Activated naive CD8-positive, alpha-beta T cell treated with anti-CD3 and anti-CD28 coated beads, Interleukin-2, amount 50 U/mL, for 24 hours (primary cell): ENCODE measurements at places on chromosomes 3 and 15.

DNA sequence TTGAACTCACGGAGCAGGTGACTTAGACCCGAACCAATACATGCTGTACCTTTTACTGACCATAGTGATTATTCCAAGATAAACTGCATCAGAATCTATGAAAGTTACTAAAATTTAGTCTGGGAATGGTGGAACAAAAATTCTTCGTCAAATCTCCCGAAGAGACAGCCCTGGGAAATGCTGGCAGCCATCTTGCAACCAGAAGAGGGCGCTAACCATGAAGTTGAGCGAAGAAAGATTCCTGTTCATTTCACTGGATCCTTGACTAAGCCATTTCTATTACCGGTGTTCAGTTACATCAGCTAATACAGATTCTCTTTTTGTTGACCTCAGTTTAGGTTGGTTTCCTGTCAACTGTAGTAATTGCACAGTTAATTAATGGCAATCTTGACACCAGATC is 199.6 kb downstream of the SLC9A9 start:
- no peaks in the 10 kb centered on the region for H3K36me3 ChIP-seq
- peak; percentile 19 for DNase-seq
- no peak overlapping the region for H3K4me3 ChIP-seq
- H3K4me1 ChIP-seq, result no peaks in the 10 kb centered on the region
- no peaks in the 10 kb centered on the region for H3K27me3 ChIP-seq
- H3K27ac ChIP-seq, result no peak overlapping the region

- no peak overlapping the region for H3K4me3 ChIP-seq
- H3K4me1 ChIP-seq, result no peaks in the 10 kb centered on the region
- no peak overlapping the region for H3K27ac ChIP-seq
- H3K27me3 ChIP-seq, result peaks cover 3% of the 10 kb centered on the region
- H3K36me3 ChIP-seq, result no peaks in the 10 kb centered on the region
Observed at GRCh38 chr3:36663666-36664291, 100.6 kb downstream of the DCLK3 start.

DNA sequence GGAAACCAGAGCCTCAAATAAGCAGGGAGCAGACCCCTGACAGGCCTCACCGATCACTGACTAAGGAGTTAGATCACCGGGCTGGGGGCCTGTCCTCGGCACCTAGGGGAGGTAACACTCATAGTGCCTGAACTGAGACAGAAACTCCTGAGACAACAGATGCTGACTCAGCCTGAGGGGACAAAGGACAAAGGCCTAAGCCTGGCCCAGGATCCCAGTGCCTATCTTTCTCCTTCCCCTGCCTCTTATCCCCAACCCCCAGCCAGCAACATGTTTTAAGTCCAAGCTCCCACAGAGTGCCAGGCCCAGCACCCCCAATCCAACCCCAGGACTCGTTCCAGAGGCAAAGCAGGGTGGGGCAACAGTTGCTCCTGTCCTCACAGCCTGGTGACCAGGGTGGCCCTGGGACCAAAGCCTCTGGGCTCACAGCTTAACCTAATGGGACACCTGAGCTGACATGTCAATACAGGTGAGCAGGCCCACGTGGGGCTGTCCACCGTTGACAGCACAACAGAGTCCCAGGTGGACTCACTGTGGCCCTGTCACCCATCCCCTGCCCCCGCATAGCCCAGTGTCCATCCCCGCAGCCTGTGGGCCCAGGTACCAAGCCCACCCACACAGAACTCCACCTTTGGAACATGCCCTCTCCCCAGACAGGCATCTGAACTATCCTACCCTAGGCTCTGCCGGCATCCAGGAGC is 37.4 kb downstream of the ADCY5 start:
- H3K27me3 ChIP-seq, result no peaks in the 10 kb centered on the region
- no peak overlapping the region for H3K4me3 ChIP-seq
- no peaks in the 10 kb centered on the region for H3K4me1 ChIP-seq
- H3K36me3 ChIP-seq, result no peaks in the 10 kb centered on the region
- no peak for DNase-seq

DNA sequence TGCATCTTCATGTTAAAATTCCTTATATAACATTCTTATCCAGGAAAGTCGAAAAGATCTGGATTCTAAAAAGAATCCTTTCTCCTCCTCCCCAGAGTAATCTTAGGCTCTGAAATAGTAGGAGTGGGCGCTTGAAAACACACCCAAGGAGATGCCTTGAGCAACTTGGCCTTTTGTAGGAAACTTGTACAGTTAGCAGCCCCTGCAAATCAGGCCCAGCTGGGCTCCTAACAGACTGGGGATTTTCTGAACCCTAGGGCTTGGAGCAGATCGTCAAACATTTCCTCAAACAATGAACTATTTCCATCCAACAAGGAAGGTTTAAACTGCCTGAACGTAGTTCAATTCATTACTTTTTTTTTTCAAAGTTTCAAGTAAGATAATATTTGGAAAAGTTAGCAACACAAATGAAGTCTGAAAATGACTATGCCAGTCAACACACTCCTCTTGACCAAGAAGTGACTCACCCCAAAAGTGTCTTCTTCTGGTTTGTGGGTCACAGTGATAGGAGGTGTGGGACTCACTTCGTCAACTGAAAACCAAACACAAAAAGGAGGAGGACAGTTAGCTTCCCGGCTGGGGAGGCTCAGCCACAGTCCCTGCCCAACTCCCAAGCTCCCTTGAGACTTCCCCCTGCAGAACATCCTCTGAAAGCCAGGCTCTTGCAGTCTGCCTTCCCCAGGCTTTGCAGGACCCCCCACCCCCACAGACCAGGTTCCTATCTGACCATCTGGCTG is 129.7 kb downstream of the NTRK3 start:
- no peak overlapping the region for H3K27ac ChIP-seq
- no peak for DNase-seq
- H3K27me3 ChIP-seq, result no peaks in the 10 kb centered on the region
- H3K36me3 ChIP-seq, result no peaks in the 10 kb centered on the region
- H3K4me3 ChIP-seq, result no peak overlapping the region
- H3K4me1 ChIP-seq, result no peaks in the 10 kb centered on the region

DNA sequence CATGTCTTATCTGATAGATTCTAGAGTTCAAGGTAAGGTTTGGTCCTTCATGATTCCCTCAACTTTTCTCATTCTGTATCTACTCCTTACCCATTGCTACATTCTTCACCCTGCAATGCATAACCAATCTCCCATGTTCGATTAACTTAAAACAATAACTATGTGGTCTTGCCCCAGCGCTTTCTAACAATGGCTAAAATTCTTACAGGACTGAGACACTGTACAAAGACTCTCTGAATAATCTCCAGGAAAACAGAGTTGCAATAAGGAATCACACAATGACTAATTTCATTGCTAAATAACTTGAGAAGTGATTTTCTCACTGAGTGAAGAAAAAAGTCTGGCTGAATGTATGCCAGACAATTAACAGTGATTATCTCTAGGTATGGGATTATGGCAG is 69.6 kb upstream of the FAM174B start:
- H3K27me3 ChIP-seq, result no peaks in the 10 kb centered on the region
- no peak for DNase-seq
- H3K27ac ChIP-seq, result no peak overlapping the region
- H3K4me3 ChIP-seq, result no peak overlapping the region
- peaks cover 5% of the 10 kb centered on the region for H3K4me1 ChIP-seq
- H3K36me3 ChIP-seq, result no peaks in the 10 kb centered on the region

DNA sequence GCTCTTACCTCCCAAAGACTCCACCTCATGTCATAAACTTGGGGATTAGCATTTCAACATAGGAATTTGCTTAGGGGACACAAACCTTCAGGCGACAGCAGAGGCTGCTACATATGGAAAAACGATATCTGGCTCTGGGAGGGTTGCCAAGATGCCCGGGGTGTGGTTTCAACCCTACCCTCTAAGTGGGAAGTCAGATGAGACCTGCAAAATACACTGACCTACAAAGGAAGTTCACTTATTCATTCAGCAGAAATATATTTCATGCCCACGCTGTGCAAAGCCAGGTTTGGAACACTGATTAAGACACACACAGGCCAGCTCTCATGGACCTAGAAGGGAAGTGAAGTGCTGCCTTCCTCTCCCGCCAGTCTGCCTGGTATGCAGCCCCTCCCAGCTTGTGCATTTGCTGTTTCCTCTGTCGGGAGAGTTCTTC is 239.3 kb downstream of the FEZF2 start:
- no peaks in the 10 kb centered on the region for H3K27me3 ChIP-seq
- H3K36me3 ChIP-seq, result no peaks in the 10 kb centered on the region
- no peaks in the 10 kb centered on the region for H3K4me1 ChIP-seq

- no peak overlapping the region for H3K27ac ChIP-seq
- DNase-seq, result no peak
- H3K36me3 ChIP-seq, result no peaks in the 10 kb centered on the region
- H3K27me3 ChIP-seq, result no peaks in the 10 kb centered on the region
- no peak overlapping the region for H3K4me3 ChIP-seq
Observed at GRCh38 chr3:131957511-131957910, 77.3 kb downstream of the CPNE4 start.

DNA sequence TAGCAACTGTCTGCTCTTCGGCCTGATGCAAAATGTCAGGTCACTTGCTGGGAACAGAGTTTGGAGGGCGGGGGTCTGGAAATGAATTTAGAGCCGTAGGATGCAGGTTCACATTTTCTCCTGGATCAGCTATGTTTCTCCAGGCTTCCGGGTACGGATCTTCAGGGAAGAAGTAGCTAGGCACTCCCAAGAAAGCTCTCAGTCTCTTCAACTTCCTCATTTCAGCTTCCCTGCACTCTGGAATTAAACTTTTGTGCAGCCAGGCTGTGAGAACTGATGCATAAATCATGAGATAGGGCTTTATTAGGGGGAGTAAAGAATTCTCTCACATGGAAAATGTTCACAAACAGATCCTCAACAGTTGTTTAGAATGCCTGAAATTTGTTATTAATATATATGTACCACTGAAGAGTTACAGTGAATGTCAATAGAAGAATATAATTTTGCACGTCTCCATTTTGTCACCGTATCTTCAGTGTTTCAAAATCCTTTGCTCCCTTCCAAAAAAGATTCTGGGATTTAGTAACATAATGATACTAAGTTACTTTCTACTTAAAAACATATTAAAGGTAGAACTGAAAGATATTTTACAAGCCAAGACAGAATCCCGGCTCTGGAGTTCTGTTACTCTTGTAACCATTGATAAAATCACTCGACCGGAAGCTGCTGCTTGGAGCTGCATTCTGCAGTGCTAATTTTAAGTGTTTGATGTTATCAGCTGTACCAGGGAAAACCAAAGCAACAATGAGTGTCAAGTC is 178.5 kb upstream of the P2RY1 start:
- H3K27ac ChIP-seq, result no peak overlapping the region
- peaks cover 7% of the 10 kb centered on the region for H3K27me3 ChIP-seq
- DNase-seq, result no peak

GRCh38 chr3:172464306-172464705 is 16.1 kb upstream of the GHSR start:
- H3K4me1 ChIP-seq, result no peaks in the 10 kb centered on the region
- no peak for DNase-seq
- H3K36me3 ChIP-seq, result no peaks in the 10 kb centered on the region
- H3K4me3 ChIP-seq, result no peak overlapping the region

- H3K4me3 ChIP-seq, result no peak overlapping the region
- no peak for DNase-seq
- H3K27ac ChIP-seq, result no peak overlapping the region
- no peaks in the 10 kb centered on the region for H3K27me3 ChIP-seq
- H3K4me1 ChIP-seq, result no peaks in the 10 kb centered on the region
- H3K36me3 ChIP-seq, result no peaks in the 10 kb centered on the region
Observed at GRCh38 chr3:178669758-178670157, 133.5 kb downstream of the KCNMB2 start.

- H3K4me1 ChIP-seq, result no peaks in the 10 kb centered on the region
- no peaks in the 10 kb centered on the region for H3K36me3 ChIP-seq
- H3K27me3 ChIP-seq, result no peaks in the 10 kb centered on the region
- no peak for DNase-seq
- H3K27ac ChIP-seq, result no peak overlapping the region
- H3K4me3 ChIP-seq, result no peak overlapping the region
Observed at GRCh38 chr3:43011638-43012037, 32.5 kb downstream of the GASK1A start.

DNA sequence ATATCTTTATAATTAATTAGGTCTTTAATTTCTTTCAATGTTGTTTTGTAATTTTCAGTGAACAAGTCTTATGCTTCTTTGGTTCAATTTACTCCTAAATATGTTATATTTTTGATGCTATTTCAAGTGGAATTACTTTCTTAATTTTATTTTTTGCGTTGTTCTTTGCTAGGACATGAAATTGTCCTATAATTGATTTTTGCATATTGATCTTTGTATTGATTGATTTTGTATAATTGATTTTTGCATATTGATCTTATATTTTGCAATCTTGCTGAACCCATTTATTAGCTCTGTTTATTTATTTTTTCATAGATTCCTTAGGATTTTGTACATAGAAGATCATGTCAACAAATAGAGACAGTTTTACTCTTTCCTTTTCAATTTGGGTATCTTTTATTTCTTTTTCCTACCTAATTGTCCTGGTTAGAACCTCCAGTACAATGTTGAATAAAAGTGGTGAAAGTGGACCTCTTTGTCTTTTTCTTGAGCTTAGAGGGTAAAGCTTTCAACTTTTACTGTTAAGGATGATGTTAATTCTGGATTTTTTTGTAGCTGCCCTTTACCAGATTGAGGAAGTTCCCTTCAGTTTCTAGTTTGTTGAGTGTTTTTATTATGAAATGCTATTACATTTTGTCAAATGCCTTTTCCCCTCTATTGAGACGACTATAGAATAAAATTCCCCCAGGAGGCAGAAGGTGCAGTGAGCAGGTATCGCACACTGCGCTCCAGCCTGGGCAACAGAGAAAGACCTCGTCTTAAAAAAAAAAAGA is 36.8 kb upstream of the CCDC50 start:
- H3K4me1 ChIP-seq, result peaks cover 10% of the 10 kb centered on the region
- H3K27ac ChIP-seq, result no peak overlapping the region
- DNase-seq, result no peak
- H3K4me3 ChIP-seq, result no peak overlapping the region
- H3K27me3 ChIP-seq, result no peaks in the 10 kb centered on the region
- H3K36me3 ChIP-seq, result no peaks in the 10 kb centered on the region

- peak; percentile 22 for DNase-seq
- H3K4me3 ChIP-seq, result no peak overlapping the region
- no peak overlapping the region for H3K27ac ChIP-seq
- peaks cover 25% of the 10 kb centered on the region for H3K27me3 ChIP-seq
- H3K4me1 ChIP-seq, result peaks cover 5% of the 10 kb centered on the region
Observed at GRCh38 chr15:80265021-80265420, 13.0 kb upstream of the CTXND1 start.

DNA sequence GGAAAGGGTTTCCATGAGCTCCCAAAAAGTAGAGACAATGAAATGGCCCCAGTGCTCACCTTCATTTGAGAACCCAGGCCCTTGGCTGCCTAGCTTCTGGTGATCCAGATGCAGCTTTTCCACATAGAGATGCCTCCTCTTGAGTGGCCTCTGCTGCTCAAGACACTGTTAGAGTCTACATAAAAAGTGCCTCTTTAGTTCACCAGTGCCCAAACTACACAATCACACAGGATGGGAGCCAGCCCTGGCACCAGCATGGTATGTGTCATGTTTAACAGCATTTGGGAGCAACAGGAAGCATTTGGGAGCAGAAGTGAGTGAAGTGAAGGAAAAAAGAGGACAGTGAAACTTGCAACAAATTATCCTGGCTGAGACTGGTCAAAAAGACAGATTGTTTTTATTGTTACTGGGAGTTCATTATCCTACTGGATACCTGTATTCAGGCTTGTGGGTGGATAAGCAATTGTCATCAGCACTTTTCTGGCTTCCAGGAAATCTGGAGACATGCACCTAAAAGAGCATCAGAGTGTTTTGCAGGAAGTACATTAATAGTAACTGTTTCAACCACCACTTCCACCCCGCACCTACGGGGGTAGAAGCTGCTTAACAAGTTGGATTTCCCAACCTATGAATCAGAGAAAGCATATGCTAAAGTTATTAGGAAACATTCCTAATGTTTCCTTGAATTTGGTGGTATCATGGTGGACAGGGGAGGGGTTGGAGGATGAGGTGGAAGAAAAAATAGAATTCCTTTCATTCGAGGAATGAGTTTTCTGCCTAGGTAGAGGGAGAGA is 416.2 kb downstream of the IGSF11 start:
- no peaks in the 10 kb centered on the region for H3K27me3 ChIP-seq
- H3K4me1 ChIP-seq, result no peaks in the 10 kb centered on the region
- no peaks in the 10 kb centered on the region for H3K36me3 ChIP-seq
- no peak overlapping the region for H3K4me3 ChIP-seq
- no peak for DNase-seq
- no peak overlapping the region for H3K27ac ChIP-seq
